ENCODE measurements at places on chromosomes 7 and 10. TPM values are rescaled to one million over a fixed set of nuclear protein-coding genes. Genes with fewer than 3 reads are reported as not detected.

LZTS2 gene
- 10.6 TPM for total RNA-seq

SERPINE1 gene
- 0.74 TPM for total RNA-seq

CRHR2 gene
- 0.98 TPM for total RNA-seq

CLCN1 gene
- total RNA-seq: not detected

ANKRD2 gene
- total RNA-seq: not detected

CXCL12 gene
- 15.0 TPM for total RNA-seq
